Upper lobe of right lung (tissue), 1 donor: ENCODE measurements at places on chromosomes 5 and 9. TPM values are rescaled to one million over a fixed set of nuclear protein-coding genes. Genes with fewer than 3 reads are reported as not detected.

GRCh38 chr9:69918322-69918721 is 97.7 kb downstream of the CFAP95 start:
- DNase-seq: no peak

- no peak for DNase-seq
Measured at GRCh38 chr9:113963017-113963620, 87.0 kb downstream of the ZNF618 start.

DNA sequence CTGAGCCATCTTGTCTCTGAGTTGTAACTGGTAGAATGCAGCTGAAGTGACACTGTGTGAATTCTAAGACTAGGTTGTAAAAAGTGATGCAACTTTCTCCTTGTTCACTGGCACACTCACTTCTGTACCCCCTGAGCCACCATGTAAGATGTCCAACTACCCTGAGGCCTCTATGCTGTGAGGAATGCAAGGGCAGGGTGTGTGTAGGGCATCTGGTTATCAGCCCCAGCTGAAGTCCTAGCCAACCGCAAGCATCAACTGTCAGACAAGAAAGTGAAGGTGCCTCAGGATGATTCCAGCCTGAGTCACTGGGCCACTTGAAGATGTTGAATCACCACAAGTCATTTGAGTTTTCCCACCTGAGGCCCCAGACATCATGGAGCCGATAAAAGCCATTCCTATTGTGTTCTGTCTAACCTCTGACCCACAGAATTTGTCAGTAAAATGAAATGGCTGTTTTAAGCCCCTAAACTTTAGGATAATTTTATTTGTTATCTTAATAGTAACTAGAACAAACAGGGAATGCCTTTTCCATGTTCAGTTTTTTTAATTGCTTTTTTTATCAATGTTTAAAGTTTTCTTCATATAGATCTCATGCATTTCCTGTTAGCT is 18.7 kb upstream of the RHOBTB3 start:
- no peak for DNase-seq

DNA sequence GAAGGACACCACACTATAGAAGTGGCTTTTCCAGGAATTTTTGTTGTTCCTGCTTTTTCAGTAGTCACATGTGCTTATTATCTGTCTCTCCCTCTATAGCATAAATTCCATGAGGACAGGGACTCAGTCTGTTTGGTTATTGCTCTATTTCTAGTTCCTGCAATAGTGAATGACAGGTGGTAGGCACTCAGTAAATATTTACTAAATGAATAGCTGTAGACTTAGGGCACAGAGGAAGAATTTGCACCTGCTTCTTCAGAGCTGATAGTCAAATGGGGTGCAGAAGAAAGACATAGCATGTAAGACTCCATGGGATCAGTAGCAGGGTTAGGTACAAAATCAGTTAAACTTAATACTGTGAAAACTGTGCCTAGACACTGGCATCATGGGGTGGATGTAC is 580.2 kb downstream of the CCDC171 start:
- DNase-seq: no peak

DNA sequence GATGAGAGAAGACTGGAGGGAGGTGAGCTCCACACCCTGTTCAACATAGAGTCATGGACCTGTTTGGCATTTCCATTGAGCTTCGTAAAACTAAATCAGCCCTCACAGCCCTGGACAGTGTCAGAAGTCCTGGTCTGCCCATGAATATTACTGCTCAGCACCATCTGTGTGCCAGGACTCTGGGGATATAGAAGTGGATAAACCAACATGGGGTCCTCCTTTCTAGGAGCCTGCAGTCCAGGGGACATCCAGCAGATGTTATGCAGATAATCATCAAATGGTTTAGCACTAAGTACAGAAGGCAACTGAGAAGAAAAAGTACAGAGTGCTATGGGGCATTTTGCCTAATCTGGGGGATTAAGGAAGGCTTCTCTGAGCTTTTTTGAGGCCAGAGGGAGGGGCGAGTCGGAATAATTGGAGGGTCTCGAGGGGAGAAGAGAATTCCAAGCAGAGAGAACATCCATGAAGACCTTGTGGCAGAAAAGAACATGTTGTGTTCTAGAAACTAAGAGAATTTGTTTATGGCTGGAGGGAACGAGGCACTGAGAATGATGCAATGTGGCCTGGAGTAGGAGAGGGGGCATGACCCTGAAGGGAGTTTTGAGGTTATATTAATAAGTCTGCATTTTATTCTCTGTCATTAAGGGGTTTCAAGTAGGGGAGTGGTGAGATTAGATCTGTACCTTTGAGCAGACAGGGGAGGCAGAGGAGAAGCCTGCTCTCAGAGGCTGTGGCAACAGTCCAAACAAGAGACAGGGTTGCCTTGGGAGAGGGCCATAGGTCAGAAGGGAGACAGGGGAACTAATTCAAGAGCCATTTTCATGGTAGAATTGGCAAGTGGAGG is 63.5 kb upstream of the SLC2A8 start:
- no peak for DNase-seq

- no peak for DNase-seq
Measured at GRCh38 chr9:123336959-123337358, 19.0 kb upstream of the CRB2 start.

DNA sequence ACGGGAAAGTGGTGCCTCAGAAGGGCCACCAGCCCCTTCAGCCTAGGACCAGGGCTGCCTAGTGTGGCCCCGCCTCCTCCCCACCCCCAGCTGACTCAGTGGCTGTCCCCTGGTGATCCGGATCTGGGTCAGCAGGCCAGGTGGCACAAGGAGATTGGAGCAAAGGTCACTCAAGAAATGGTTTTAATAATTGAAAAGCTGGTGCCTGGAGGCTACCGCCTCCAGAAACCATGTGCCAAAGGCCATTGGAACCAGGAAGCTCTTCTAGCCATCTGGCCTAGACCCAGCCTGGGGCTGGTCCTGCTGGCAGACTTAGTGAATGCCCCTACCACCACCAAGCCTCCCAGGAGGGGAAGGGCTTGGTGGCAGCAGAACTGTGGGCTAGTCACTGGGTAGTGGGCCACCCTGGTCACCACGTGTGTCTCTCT is 1.5 kb downstream of the ST6GALNAC4 start:
- DNase-seq: no peak

GRCh38 chr9:136526625-136527066 is 19.2 kb downstream of the NOTCH1 start:
- no peak for DNase-seq

- DNase-seq: peak; percentile 77
Measured at GRCh38 chr9:137301081-137301947, 757 bp downstream of the NRARP start.

- no peak for DNase-seq
Measured at GRCh38 chr5:95599252-95599651, 20.6 kb upstream of the GPR150 start.

DNA sequence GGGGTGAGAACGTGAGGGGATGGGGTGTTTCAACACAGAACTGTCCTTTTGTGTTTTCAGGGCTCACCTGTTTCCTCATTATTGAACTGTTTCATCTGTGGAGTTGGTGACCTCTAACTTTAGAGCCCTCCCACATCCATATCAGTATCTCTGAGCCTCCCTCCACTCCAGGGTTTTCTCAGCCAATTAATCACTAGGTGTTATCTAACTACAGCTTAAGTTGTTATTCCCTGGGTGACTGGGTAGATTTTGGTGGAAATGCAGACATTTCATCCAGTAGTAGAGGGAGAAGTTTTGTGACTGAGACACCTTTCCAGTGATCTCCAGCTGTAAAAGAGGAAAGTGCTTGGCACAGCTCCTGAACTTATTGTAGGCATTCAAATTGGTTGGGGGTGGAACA is 23.7 kb downstream of the PPP3R2 start:
- DNase-seq: no peak

- no peak for DNase-seq
Measured at GRCh38 chr5:175382171-175382570, 61.8 kb downstream of the DRD1 start.

DNA sequence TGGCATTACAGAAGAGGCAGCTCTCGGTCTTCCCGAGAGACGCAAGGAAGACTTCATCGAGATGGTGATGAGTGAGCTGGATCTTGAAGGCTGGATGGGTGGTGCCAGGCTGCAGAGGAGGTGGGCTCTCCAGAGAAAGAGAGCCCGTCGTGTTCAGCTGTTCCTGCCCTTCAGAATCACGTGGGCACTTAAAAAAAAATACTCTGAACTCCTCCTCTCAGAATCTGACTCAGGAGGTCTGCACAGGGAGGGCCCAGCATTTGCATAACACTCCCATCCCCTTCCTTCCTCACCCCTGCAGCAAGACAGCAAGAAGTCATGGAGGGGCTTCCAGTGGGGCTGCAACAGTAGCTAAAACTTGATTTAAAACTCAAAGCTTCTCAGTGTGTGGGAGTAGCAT is 203.0 kb downstream of the ATPSCKMT start:
- no peak for DNase-seq

DNA sequence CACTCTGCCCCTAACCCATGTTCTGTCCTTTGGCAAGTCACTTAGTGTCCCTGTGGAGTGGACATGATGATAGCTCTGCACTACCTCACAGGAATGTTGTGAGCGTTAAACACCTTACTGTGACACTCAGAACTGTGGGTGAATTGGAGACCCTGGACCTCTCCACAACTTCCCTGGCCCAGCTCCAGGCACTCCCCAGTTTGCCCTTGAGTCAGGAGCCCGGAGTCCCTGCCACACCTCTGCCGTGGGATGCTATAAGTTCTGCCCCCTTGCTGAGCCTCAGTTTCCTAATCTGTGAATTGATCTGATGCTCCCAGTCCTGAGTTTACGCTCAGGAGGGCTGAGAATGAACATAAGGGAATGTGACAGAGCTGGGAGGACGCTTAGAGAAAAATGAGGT is 34.4 kb downstream of the GSN start:
- no peak for DNase-seq

- no peak for DNase-seq
Measured at GRCh38 chr9:69034071-69034470, 1.5 kb upstream of the FXN start.

GRCh38 chr5:81631124-81631523 is 119.8 kb downstream of the SSBP2 start:
- no peak for DNase-seq

GRCh38 chr5:16842896-16843295 is 93.2 kb downstream of the MYO10 start:
- DNase-seq: no peak

DNA sequence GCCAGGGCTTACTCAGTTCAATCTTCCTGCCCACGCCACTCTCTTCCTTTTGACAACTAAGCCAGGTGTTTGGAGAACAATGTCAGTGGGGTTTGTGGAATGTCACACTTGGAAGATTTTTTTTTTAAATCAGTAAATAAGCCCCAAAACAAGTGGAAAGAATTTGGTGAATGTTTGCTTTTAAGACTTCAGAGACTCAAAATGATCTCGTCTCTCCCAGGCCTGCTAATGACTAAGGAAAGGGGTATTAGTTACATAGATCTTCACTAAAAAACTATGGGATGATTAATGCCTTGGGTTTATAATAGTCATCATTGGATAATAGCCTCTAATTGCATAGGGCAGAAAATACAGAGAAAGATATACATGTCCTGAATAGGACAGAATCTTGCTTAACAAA is 166.4 kb downstream of the DMRT2 start:
- DNase-seq: no peak

GRCh38 chr9:98867429-98868168 is 60.1 kb downstream of the GALNT12 start:
- DNase-seq: no peak

GRCh38 chr5:149667084-149667828 is 62.9 kb upstream of the PPARGC1B start:
- DNase-seq: no peak

DNA sequence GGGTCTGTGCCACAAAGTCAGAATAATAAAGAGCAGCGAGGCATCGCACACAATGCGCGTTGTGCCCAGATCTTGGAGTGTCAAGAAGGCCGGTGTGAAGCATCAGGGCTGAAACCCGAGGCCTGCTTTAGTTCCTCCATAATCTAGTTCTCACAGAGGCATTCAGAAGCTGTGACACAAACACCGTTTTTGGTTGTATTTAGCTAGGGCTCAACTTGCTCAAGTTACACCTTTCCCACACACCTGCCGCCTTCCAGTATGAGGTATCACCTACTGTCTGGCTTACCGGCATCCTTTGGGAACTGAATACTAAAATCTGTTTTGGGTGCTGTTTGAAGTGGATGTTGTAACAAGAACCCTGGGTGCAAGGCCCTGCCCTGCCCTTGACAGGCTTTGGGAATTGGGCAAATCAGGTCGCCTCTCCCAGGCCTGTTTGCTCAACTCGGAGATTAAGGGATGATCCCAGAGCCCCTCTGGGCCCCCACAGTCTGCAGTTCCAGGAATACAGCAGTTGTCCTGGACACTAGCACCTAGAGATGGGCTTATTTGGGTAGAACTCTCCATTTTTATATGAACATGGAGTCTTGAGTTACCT is 27.0 kb downstream of the SLC25A25 start:
- no peak for DNase-seq

The MEIKIN gene
- total RNA-seq: not detected

The AHRR gene
- 11.3 TPM for total RNA-seq

The FBXO38 gene
- total RNA-seq: 67.1 TPM

The DMRT2 gene
- total RNA-seq: 0.46 TPM

The EIF4E1B gene
- total RNA-seq: not detected

The KCNV2 gene
- total RNA-seq: not detected

The LIFR gene
- total RNA-seq: 151 TPM

The MAMDC2 gene
- 72.0 TPM for total RNA-seq

The RLN1 gene
- total RNA-seq: not detected

The FRMD3 gene
- total RNA-seq: 10.8 TPM

The ANXA1 gene
- total RNA-seq: 314 TPM
